ENCODE measurements at places on chromosomes 5 and 9. TPM values are rescaled to one million over a fixed set of nuclear protein-coding genes. Genes with fewer than 3 reads are reported as not detected.

The UGT3A1 gene
- not detected for total RNA-seq

The ADRB2 gene
- total RNA-seq = 0.86 TPM

The CYLC2 gene
- total RNA-seq = not detected

The HAND1 gene
- not detected for total RNA-seq

DNA sequence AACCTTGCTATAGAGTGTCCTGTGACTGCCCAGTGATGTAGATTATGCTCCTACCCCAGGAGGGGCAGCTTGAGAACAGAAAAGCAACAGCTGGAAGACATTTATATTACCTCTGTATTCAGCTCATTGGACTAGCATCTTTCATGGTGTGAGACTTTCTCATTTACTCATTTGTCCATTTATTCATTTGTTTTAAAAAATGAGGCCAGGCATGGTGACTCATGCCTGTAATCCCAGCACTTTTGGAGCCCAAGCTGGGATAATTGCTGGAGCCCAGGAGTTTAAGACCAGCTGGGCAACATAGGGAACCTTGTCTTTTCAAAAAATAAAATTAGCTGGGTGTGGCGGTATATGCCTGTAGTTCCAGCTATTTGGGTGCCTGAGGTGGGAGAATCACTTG is 130.0 kb upstream of the LHFPL2 start:
- no peak for DNase-seq

DNA sequence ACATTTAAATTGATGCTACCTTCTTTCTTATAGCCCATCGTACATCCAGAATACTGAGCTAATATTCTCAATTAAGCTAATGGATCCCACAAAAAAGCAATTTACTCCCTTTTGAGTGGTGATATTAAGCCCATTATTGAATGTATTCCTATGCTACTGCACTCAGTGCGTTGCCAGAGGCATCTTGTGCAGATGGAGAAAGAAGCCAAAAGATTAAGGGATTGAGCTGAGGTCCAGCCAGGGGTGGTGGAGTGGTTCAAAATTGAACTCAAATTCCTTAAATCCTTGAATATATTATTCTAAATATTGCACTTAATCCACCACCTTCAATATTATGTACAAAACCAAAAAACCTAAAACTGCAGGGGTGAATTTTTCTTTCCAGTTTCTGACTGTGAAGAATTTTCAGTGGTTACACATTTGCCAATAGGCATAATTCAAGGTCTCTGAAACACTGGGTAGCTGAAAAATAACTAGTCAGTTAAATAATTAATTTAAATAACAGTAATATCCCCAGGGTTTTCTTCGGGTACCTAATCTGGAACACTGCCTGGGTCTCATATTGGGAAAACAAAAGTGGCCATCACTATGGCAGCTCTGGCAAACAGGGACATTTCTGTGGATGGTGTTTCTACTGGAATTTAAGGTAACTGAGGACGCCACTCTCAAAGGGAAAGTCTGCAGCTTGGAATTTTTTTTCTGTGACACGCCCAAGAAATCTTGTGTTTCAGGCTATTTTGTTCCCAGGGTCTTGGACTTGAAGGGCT is 6.2 kb upstream of the LIFR start:
- DNase-seq = no peak

DNA sequence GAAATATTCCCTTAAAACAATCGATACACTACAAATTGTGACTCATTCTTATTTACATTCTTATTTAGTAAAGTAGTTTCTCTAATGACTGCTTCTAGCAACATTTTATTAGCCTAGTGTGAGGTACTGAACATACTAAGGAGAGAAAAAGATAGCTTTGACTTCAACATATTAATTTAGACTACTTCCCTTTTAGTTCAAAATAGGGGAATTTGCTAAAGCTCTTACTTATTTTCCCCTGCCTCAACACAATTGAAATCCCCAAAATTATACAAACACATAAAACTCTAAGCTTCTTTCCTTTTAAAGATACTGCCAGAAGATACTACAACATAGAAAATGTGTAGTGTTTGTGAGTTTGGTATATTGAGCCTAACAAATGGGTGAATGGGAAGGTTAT is 55.2 kb downstream of the ANXA1 start:
- DNase-seq = no peak

DNA sequence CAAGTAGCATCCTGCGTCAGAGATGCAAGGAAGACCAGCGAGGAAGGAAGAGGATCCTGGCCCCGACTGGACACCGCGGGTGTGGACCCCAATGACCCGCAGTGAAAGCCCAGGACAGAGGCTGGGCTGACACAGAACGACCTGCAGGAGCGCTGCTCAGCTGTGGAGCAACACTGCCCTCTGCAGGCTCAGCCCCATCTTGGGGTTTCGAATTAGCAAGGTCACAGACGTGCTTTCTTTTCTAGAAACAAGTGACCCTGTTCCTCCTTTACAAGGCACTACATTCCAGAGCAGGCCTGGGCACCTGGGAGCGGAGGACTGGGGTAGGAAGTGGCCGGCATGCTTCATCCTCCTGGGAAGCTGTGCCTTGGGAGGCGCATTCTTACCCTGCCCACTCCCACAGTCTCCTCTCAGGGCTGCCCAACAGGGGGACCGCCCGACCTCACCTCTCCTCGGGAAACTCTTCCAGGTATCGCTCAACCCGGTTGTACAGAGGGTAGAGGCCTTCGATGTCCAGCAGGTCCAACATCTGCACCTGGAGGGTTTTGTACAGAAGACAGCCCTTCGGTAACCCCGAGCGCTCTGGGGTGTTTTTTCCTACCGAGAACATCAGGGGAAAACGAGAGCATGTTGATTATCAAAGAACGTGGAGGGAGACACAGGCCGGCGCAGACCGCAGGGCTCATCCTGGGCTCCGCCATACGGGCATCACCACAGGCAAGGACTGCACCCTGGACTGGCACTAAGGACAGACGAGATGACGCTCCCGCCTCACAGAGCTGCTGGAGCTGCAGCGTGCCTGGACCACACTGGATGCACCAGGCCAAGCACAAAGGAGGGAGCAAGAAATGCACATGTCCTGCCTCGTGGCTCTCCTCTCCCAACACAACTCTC is 35.0 kb downstream of the IPPK start:
- DNase-seq = peak; percentile 78

- no peak for DNase-seq
Measured at GRCh38 chr5:95862671-95863382, 40.3 kb upstream of the GLRX start.

DNA sequence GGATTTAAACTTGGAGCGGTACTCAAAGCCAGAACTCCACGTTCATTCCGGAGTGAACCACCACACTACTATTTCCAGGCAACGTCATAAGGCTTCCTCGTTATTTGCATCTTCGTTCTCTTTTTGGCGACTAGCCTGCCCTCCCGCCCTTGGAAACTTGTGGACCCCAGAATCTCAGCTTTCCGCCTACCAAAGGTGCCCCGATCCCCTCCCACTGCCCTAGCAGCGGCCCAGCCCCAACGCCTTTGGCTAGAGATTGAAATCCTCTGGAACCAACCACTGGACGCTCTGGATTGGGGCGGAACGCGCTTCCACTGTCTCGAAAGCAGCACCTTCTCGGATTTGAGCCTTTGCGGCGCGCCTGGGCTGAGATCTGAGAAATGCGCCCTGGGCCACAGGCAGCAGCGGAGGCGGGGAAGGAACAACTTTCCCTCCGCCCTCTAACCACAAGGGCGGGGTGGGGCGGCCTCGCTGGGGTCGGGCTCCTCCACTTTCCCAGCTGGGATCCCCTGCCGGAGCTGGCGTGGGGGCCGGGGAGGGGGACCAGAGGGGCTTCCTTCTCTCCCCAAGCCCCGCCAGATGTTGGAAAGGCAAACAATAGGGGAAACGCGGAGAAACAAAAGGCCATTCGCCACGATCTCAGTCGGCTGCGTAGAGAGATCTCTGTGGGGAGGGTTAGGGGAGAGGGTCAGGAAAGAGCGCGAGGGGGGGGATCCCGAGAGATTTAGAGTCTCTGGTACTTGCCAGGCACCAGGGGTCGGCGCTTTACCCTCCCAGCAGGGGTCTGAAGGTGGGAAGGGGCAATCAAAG is 1.3 kb downstream of the MOB3B start:
- peak; percentile 6 for DNase-seq

DNA sequence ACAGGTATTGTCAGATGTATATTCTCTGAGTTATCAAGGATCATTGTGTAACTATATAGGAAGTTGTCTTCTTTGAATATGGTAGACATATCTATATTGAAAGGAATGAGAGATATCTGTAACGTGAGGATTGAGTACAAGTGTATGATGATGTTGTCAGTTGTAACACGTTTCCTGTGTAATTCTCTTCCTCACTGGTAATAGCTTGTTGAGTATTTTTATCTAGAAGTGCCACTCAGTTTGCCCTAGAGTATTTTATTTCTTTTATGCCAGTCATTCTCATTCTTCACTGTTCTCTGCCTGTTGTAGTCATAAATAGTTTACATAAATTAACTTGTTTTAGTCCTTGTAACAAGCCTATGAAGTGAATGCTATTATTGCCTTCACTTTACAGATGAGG is 172.1 kb downstream of the BAAT start:
- DNase-seq = no peak

DNA sequence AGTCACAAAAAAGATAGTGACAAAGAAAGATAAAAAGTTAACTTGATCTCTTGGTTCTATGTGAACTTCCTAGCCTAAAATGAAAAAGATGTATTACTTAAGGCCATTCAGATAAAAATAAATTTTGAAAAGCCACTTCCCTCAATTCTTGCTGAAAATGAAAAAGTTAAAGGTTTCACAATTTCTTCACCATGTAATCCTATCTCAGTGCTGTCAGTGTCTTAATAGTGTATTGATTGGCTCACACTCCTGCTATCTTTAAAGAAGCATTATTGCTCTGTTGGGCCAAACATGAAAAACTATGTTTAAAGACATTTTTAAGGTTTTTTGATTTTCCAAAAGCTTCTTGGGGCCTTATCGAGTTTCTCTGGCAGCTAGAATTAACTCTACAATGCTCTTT is 18.1 kb upstream of the EGFLAM start:
- no peak for DNase-seq

GRCh38 chr9:85717220-85717619 is 24.5 kb downstream of the AGTPBP1 start:
- no peak for DNase-seq

GRCh38 chr9:136786451-136786850 is 4.7 kb upstream of the TMEM141 start:
- DNase-seq = no peak

DNA sequence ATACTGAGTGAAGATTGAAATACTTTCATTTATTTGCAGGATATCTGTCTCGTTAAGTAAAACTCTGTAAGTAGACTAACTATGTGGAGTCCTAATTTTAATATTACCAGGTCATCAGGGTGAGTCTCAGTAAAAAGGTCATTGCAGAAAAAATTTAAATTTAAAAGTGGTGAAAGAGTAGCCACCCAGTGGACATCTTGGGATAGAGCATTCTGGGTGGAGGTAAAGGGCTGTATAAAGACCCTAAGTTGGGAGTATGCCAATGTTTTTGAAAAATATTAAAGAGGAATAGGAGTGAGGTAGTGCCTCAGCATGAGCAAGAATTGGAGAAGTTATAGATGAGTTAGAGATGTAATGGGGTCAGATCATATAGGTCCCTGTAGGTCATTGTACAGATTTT is 145.5 kb downstream of the HMHB1 start:
- no peak for DNase-seq

DNA sequence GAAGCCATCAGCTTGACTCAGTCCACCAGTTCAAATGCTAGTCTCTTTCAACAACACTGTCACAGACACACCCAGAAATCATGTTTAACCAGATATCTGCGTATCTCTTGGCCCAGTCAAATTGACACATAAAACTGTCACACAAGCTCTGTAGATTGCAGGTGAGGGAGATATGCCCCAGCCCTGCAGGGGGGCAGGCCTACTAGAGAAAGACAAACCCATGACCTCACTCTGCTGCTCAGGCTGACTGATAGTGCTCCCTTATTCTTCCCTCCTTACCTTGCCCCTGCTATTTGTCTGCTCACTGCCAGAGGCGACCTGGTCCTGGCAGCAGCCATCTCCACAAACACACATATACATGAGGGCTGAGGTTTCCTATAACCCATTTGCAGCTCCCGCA is 351.3 kb downstream of the DRD1 start:
- DNase-seq = no peak

GRCh38 chr9:125784286-125785049 is 37.3 kb downstream of the PBX3 start:
- no peak for DNase-seq

DNA sequence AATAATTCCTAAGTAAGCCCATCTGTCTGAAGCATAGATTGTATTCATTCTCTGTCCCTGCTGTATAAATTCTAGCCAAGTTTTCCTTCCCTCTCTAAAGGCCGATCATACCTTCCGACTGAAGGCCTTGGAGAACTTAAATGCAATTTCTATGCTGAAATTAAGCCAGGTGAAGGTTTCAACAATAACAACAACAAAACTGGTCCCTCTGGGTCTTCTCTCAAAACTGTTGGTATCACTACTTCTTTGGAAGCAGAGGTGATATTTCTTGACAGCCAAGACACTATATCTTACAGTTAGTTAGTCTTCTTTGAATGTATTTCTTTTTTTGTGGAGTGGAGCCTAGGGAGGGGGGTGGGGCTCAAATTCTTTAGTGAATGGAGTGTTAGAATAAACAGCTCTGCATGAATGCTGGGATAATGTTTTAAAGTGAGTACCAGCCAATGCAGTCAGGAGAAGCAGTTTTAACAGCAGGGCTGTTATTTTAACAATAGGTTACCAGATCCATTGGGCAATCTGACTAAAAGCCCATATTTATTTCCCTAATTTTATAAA is 508.9 kb downstream of the EBF1 start:
- DNase-seq = no peak

All from endothelial cell of umbilical vein (primary cell).